NCI-H2029 treated with DMSO at 0.1 percent for 48 hours (cell line): ENCODE measurements at places on chromosomes 4 and X.

GRCh38 chrX:39915596-39915995 lies 182.2 kb downstream of the BCOR start:
- no peak for DNase-seq

DNA sequence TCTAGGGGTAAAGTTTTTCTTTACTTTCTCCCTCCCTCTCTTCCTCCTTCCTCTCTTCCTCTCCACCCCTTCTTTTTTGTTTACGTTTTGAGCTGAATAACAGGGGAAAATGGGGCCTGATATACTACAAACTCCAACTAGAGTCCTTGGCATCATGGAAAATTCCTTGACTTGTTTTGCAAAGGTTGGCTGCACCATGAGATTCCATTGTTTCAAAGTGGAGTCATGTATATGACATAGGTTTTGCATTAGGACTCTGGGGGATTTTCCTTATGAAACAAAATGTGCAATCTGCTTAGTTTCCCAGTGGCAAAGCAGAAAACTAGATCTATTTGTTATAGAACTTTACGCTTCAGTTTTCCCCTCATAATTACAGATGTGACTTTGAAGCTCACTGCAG lies 233.5 kb upstream of the PGRMC2 start:
- no peak for DNase-seq

GRCh38 chrX:56728752-56729151 lies 291 bp upstream of the NBDY start:
- no peak for DNase-seq

DNA sequence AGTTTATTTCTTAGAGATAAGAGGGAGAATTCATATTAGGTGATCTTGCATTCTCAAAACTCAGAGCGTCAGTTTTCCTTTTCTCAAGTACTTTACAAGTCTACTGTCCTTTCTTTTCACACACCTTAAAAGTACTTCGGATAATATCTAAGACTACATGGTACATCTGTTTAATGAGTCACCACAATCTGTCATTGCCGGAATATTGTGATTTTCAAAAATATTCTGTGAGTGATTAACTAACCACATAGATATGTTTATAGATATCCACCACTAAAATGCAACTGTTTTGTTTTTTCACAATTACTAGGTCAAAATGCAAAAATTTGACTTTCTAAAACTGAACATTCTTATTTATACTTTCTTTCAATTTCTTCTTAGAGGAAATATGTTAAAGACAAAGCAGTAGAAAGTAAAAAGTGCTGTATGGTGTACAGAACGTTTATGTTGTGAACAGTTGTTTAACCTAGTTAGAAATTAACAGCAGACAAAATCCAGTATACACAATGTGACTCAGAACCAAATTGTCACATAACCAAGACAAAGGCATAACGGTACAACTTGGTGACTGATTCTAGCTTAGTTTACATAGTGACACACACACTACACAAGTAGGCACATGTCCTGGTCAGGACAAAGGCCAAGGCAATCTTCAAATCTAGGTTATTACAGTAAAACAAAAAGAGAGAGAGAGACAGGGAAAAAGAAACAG lies 482.9 kb downstream of the NAF1 start:
- no peak for DNase-seq
